Right cardiac atrium (tissue), 5 donors: ENCODE measurements at places on chromosomes 2 and 18. TPM values are rescaled to one million over a fixed set of nuclear protein-coding genes. Genes with fewer than 3 reads are reported as not detected.

BMP10 gene
- 2,694 TPM for total RNA-seq

DNA sequence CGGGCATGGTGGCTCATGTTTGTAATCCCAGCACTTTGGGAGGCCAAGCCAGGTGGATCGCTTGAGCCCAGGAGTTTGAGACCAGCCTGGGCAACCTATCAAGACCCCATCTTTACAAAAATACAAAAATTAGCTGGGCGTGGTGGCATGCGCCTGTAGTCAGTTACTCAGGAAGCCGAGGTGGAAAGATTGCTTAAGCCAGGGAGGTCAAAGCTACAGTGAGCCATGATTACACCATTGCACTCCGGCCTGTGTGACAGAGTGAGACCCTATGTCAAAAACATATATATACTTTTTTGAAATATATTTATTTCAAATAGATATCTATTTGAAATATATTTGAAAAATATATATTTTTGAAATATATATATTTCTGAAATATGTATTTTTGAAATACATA, 10.9 kb downstream of the OSBPL1A start:
- DNase-seq, result no peak

DNA sequence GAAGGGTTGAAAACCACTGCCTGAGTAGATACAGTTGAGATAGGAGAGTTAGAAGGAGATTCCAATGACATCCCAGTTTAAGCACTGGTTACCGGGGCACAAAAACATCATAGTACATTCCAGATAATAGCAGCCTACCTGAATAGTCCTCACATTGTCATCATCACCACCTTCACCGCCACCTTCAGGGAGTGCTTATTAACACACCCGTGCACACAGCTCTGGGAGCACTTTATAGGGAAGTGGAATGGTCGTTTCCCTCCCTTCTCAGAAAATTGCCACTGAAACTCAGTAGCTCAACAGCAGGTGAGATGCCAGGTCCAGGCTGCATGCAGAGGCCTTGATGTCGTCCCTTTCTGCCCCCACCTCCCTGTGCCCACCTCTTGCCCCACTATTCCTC, 8.2 kb downstream of the SERPINB7 start:
- DNase-seq, result no peak

GRCh38 chr2:108869542-108869941, 83.0 kb downstream of the CCDC138 start:
- no peak for DNase-seq

DNA sequence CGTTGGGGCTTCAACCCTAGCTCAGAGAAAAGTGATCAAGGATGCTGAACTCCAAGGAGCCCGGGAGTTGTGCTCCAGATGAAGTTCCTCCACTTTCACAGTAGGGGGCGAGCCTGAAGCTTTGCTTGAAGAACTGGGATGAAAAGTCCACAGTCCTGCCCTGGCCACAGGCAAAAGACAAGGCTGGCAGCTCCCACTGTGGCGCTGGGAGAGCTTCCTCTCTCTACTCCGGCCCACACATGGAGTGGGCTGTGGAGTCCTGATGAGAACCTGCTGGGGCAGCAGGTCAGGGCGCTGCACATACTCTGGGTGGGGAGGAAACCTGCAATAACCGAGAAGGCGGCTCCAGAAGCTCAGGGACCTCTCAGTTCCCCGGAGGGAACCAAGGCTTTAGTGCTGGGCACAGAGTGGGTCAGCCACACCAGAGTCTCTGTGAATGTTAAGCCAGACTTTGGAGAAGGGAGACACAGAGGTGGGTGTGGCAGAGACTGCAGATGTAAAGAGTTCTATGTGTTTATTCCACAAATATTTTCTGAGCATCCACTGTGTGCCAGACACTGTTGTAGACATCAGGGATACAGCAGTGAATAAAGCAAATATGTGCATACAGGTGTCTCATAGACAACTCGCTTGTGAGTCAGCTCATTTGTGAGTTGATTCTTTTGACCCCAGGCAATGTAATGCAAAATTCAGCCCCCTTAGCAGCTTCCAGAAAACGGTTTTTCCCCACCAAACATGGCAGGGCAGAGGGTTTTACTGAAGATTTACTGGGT, 48.0 kb upstream of the MRPL33 start:
- peak; percentile 71 for DNase-seq

DNA sequence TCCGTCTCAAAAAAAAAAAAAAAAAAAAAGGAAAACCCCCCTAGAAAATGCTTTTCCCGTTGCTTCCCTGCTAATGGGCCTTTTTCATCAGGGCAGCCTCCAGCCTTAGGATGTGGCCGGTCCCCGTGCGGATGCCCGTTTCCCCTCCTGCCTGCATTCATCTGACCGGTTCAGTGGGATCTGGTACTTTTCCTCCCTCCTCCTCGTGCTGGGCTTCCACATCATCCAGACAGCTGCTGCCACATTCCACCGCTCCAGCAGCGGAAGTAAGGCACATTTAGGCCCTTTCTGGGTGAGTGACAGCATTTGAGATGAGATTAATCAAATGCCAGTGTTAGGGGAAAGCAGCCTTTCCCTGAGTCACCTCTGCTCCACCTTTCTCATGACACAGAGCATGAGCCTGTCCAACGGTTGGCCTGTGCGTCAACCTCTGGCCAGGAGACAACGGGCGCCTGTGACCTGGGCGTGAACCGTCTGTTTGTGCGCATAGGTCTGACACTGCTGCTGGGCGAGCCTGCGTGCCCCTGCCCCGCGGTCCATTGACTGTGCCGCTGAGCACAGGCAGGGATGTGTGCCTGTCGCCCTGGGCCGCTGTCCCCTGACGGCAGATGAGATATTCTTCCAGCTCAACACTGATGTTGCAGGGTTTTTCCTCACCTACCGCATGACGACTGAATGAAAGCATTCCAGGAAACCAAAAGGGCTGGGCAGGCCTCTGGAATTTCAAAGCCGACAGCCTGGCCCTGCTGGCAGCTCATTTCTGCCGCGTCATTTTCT, 174.0 kb downstream of the TGIF1 start:
- DNase-seq, result peak; percentile 87
